Lung (tissue), 17 donors: ENCODE measurements at places on chromosomes 3 and 15. TPM values are rescaled to one million over a fixed set of nuclear protein-coding genes. Genes with fewer than 3 reads are reported as not detected.

The NRG4 gene
- 4.8 TPM for total RNA-seq

The SCN11A gene
- total RNA-seq = 0.60 TPM

The LRRC34 gene
- total RNA-seq = 17.5 TPM

The CYP11A1 gene
- total RNA-seq = 0.97 TPM

The GPR171 gene
- 1.5 TPM for total RNA-seq

The C15orf40 gene
- total RNA-seq = 23.0 TPM

The CPNE4 gene
- 0.43 TPM for total RNA-seq

The TMEM108 gene
- total RNA-seq = 9.8 TPM

The AADACL2 gene
- not detected for total RNA-seq

The SNX33 gene
- 16.7 TPM for total RNA-seq

The SLC25A38 gene
- 26.7 TPM for total RNA-seq
